ENCODE measurements at places on chromosomes 5 and 9.

- peaks cover 17% of the 10 kb centered on the region for H3K4me1 ChIP-seq
- peaks cover 94% of the 10 kb centered on the region for H3K36me3 ChIP-seq
- no peak for ATAC-seq
- no peak overlapping the region for H3K4me3 ChIP-seq
Observed at GRCh38 chr5:134143431-134143830, 28.9 kb downstream of the TCF7 start.

- peak overlapping the region; percentile 97 for H3K4me3 ChIP-seq
- H3K27ac ChIP-seq = peak overlapping the region; percentile 98
- H3K4me1 ChIP-seq = peaks cover 59% of the 10 kb centered on the region
- peak; percentile 61 for ATAC-seq
- peaks cover 88% of the 10 kb centered on the region for H3K36me3 ChIP-seq
Observed at GRCh38 chr5:172175263-172175719, 12.7 kb downstream of the STK10 start.

- no peak overlapping the region for H3K27ac ChIP-seq
- H3K4me1 ChIP-seq = no peaks in the 10 kb centered on the region
- no peak overlapping the region for H3K4me3 ChIP-seq
- no peaks in the 10 kb centered on the region for H3K27me3 ChIP-seq
- no peak for ATAC-seq
- peaks cover 24% of the 10 kb centered on the region for H3K36me3 ChIP-seq
Observed at GRCh38 chr5:127967323-127967982, 116.1 kb upstream of the SLC12A2 start.

DNA sequence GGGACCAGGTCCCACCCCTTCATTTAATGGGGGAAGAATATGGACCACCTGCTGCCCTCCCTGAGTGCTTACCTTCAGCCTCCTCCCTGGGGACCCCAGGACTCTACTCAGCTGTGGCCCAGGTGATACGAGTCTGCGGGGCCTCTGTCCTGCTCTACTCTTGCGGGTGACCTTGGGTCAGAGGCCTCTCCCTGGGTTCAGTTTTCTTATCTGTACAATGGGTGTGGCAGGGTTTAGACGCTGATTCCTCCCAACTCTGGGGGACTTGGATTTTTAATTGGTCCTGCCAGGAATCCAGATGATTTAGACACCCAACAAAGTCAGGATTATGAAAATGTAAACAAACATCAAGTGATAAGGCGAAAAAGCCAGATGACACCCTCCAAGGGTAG is 25.0 kb downstream of the FAM163B start:
- H3K36me3 ChIP-seq = no peaks in the 10 kb centered on the region
- H3K4me1 ChIP-seq = no peaks in the 10 kb centered on the region
- no peak for ATAC-seq
- no peak overlapping the region for H3K27ac ChIP-seq
- peaks cover 23% of the 10 kb centered on the region for H3K27me3 ChIP-seq

- no peaks in the 10 kb centered on the region for H3K4me1 ChIP-seq
- no peaks in the 10 kb centered on the region for H3K27me3 ChIP-seq
- H3K27ac ChIP-seq = no peak overlapping the region
- H3K4me3 ChIP-seq = no peak overlapping the region
- peaks cover 5% of the 10 kb centered on the region for H3K36me3 ChIP-seq
- ATAC-seq = no peak
Observed at GRCh38 chr9:125913551-125913950, 166.4 kb downstream of the PBX3 start.

DNA sequence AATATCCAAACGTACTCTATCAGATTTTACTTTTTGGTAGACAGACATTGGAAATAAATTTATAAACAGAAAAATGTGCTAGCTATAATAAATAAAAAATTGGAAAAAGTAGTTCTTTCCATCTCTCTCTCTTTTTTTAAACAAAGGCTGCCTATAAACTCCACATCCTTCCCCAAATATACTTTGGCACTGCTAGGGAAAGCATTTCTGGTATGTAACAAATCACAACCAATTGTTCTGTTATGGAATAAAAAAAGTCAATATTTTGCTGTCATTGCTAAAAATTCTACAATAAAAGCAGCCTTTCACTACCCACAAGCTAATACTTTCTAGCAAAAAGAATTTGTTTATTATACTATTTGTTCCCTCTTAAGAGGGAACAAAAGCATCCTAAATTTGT is 169.2 kb upstream of the TARS1 start:
- H3K27ac ChIP-seq = no peak overlapping the region
- H3K4me1 ChIP-seq = no peaks in the 10 kb centered on the region
- no peak overlapping the region for H3K4me3 ChIP-seq
- H3K27me3 ChIP-seq = no peaks in the 10 kb centered on the region
- H3K36me3 ChIP-seq = no peaks in the 10 kb centered on the region

DNA sequence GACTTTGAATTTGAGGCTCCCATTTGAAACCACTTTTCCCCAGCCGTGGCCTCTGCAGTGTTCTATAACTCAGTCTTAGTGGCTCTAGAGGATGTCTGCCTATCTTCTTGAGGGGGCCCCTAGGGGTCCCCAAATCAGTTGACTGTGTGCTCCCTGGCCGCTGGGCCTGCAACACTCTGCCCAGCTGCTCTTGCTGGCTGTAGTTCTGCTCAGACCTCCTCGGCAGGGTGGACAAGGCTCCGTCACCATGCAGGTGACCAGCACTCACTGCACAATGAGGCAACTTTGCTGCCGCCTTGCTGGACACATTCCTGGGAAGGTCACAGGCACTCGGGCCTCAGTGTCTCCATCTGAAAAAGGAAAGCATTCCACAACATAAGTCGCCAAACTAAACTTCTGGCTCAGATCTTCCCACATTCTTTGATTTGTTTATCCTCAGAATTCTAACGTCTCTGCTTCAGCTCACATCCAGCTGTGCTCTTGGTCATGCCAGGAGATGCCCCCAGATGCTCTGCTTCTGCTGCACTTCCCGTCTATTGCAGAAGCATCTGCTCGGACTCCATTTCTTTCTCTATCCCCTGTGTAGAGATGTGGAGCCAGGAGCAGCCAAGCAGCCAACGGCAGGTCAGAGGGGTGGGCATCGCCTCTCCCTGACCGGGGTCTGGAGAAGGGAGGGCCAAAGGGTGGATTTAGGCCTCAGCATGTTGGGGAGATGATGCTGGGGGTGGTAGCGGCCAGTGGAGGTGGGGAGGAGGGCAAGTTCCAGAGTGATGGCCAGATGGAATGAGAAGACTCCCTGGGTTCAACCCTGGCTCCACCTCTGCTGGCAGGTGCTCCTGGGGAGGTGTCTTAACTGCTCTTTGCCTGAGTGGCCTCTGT is 133.6 kb downstream of the MVB12B start:
- H3K36me3 ChIP-seq = no peaks in the 10 kb centered on the region
- no peak overlapping the region for H3K27ac ChIP-seq
- H3K4me1 ChIP-seq = no peaks in the 10 kb centered on the region
- no peaks in the 10 kb centered on the region for H3K27me3 ChIP-seq
- ATAC-seq = no peak
- H3K4me3 ChIP-seq = no peak overlapping the region

GRCh38 chr9:81825846-81826516 is 102.2 kb upstream of the SPATA31D4 start:
- no peak overlapping the region for H3K27ac ChIP-seq
- ATAC-seq = no peak
- no peaks in the 10 kb centered on the region for H3K36me3 ChIP-seq
- H3K27me3 ChIP-seq = no peaks in the 10 kb centered on the region

DNA sequence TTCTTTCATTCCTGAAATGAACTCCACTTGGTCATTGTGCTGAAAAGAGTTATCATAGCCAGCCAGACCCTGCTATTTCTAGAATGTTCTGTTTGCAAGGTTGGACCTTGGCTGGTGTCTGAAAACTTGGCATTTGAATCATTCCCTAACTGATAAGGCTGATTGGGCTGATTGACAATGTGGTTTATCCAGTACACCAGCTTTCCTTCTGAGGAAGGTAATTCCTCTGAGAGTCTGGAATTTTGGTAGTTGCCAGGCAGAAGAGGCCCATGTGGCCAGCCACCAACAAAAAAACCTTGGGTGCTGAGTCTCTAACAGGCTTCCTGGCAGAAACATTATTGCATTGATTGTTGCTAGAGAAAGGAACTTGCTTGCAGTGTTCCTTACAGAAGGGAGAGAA is 15.3 kb downstream of the SEC61B start:
- no peaks in the 10 kb centered on the region for H3K27me3 ChIP-seq
- peaks cover 44% of the 10 kb centered on the region for H3K36me3 ChIP-seq
- H3K27ac ChIP-seq = peak overlapping the region; percentile 30
- H3K4me3 ChIP-seq = no peak overlapping the region

DNA sequence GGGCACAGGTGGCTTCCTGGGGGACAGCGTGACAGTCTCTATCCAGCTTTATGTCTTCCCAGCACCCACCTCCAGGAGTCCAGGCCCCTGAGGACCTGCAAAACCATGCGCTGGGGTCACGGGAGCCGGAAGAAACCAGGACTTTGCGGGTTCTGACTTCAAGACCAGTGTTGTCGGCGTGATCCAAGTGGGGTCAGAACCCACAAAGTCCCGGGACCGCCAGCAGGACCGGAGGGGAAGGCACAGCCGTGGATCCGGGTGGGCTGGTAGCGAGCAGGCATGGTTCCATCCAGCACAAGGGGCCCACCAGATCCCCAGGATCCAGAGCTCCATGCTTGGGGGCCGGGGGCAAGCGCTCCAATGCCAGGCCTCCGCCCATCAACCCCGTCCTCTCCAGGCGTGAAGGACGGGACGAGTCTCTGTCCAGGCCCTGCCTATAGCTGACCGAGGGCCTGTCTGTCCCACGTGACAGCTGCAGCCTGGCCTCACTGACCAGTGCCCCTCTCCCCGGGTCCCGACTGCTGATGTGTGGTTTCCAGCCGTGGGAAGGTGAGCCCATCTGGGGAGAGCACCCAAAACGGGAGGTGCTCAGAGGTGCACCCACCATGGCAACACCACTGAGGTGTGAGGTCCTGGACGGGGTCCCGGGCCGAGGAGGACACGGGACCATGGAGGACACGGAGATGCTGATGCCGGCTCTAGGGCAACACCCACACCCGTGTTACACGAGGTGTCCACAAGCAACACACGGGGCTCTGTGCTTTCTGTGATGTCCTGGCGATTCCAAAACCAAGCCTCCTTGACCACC is 48.9 kb downstream of the SLC12A7 start:
- H3K4me3 ChIP-seq = no peak overlapping the region
- peaks cover 19% of the 10 kb centered on the region for H3K36me3 ChIP-seq

DNA sequence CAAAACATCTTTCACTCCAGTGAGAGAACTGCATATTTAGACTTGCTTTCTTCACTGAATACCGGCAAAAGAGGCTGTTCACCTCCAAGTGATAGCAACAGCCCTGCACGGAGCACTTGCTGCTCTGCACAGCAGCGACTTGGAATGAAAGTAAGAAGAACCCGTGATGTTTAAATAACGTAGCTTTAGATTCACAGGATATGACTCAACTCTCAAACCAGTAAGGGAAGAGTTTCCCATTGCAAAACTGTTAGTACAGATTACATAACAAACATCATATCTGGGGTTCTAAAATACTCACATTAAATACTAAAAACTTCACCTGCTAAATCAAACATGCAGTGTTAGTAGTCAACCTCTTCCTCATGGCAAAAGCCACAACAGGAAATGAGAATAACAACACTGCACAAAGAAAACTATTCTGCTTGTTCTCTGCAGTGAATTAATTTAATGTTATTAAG is 203.4 kb downstream of the MCTP1 start:
- H3K27me3 ChIP-seq = peaks cover 4% of the 10 kb centered on the region
- H3K4me1 ChIP-seq = peaks cover 6% of the 10 kb centered on the region
- H3K4me3 ChIP-seq = peak overlapping the region; percentile 26
- ATAC-seq = peak; percentile 78
- H3K27ac ChIP-seq = no peak overlapping the region

Data from activated T-helper 17 cell treated with anti-CD3 and anti-CD28 coated beads, Interleukin-2, amount 50 U/mL, for 72 hours (primary cell).